EH (cell line): ENCODE measurements at places on chromosomes 7 and 10.

GRCh38 chr7:128931190-128931798, 6.4 kb upstream of the IRF5 start:
- no peak for DNase-seq

DNA sequence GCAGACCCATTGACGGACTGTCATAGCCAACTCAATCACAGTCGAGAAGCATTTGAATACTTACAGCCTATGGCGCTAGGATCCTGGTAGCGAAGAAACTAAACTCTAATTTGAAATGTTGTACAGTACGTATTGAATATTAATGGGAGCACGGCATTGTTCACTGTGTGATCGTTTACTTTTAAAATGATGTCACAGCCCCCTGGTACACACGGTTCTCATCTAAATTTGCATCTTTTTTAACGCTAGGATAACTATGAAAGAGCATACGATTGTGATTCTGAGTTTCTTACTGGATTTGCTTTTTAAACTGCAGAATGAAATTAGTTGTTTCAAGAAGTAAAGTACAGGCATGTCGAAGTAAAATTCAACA, 895 bp upstream of the NAPEPLD start:
- DNase-seq = no peak

DNA sequence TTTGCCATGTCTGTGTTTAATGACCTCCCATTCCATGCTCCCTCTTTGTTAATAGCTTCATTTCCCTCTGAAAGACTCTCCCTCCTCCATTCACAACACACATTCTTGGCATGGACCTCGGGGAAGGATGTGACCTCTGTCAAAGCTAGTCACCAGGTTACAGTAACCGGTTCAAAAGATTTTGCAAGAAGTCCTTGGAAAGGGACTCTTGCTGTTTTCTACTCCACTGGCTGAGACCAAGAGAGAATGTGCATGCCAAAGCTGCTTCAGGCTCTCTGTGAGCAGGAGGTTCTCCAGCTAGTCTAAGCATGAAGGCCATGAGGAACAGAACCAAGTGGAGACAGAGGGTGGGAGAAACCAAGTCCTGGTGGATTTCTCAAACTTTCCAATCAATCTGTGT, 732.6 kb downstream of the CCSER2 start:
- no peak for DNase-seq

GRCh38 chr10:36534471-36535002, 590.9 kb upstream of the ANKRD30A start:
- peak; percentile 88 for DNase-seq

GRCh38 chr10:128851726-128852125, 615.3 kb upstream of the MGMT start:
- DNase-seq = no peak

DNA sequence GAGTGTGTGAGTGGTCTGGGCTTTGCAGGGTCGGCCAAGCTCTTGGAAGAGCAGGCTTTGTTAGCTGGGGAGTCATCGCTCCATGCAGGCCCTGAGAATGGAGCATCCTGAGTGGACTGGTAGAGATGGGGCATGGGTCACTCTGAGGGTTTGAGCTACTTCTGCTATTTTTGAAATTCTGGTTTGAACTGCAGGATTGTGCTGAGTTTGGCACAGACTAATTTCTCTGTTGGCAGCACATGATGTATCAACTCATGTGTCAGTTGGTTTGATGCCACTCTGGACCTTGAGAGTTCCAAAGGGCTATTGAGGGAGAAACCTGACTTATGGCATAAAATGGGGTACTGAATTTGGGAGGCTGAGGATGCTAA, 56.3 kb downstream of the LRMDA start:
- no peak for DNase-seq

DNA sequence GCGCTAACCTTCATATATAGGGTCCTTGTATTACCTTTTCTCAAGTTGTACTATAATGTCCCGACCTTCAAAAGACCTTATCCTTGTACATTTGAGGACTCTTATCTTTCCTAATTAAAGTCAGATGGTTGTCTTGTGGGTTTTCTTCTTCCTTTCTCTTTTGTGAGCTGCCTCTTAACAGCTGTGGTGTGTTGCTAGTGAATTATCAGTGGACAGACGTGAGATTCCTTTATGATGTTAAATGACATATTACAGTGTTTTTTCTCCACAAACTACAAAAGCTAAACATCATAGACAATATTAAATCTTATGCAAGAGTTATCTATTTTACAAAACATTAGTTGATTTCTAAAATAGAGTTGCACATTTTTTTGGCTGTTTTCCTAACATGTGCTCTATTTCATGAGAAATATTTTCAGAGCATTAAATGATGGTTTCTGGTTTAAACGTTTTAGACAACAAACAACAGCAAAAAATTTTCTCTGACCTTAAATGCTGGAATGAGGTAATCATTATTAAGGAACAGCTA, 272.2 kb upstream of the NPVF start:
- no peak for DNase-seq

DNA sequence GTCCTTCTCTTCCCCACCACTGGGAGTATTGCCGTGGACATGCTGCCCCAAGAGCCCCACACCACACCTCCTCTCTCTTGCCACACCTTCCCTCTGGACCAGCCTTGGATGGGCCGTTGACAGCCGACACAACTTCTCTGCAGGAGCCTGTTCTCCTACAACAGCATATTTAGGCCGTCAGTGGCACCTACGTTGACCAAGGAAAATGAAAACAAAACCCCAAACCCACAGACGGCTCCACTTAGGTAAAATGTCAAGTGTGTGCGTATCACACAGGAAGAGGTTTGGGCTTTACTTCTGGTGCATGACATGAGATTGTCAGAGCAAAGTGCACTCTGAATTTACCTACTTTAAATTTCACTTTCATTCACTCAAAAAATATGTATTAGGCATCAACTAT, 246.6 kb downstream of the ZMYND11 start:
- no peak for DNase-seq

GRCh38 chr10:62723375-62723774, 81.1 kb upstream of the ADO start:
- no peak for DNase-seq

GRCh38 chr10:130542761-130543160, 406.6 kb downstream of the GLRX3 start:
- no peak for DNase-seq

DNA sequence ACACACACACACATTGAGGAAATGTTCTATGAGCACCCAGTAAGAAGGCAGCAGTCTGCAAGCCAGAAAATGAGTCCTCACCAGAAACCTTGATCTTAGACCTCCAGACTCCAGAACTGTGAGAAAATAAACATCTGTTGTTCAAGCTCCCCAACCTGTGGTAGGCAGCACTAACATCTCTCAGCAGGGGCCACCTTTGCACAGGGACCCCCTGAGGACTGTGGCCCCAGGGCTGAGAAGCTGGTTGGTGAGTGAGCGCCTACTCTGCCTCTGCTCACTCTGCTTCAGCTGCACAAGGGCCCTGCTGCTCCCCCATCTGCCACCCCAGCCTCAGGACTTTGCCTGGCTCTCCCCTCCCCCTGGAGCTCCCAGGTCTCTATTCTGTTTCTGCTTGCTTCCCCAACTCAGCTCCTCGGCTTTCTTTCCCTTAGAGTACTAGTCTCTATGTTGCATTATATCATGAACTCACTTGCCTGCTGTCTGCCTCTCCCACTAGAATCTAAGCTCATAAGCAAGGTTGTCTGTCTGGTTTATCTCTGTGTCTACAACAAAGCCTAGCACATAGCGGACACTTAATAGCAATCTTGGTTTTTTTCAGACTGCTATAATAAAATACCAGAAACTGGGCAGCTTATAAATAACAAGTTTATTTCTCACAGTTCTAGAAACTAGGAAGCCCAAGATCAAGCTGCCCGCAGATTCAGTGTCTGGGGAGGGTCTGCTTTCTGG, 40.4 kb upstream of the PRLHR start:
- DNase-seq = no peak

DNA sequence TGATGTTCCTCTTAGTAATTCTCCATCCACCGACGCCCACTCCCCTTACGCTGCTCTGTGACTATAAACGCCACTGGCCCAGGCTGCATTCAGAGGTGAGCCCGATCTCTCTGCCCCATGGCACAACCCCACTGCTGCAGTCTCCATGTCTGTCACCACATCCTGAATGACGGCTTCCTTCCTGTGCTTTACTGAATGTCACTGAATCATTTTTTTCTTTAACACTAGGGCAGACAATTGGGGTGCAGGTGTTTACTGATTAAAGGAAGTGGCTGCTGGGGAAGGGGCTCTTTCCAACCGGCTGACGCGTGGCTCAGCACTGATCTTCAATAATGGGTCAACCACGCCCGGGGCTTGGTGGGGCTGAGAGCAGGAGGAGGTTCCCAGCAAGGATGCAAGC, 208.3 kb downstream of the USP6NL start:
- no peak for DNase-seq

DNA sequence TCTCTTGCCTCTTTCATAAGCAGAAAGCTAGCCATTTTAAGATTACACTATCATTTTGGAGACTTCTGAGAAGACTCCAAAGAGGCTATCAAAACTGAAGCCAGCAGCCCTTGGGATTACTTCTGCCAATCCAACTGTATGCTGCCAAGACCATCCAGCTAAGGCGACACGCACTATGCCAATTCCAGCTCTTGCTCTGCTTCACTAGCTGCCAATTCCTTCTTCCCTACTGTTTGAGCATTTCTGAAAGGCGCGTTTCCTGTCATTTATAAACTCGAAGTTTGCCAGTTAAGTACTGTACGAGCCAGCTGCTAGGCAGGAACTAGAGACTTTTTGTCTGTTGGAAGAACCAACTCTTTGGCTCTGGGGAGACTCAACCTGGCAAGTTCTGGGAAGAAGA, 36.5 kb downstream of the MALSU1 start:
- DNase-seq = no peak
